ENCODE measurements at places on chromosomes 5 and 9.
A peak's percentile ranks its signal among the peaks of the same experiment; 100 is the strongest.

DNA sequence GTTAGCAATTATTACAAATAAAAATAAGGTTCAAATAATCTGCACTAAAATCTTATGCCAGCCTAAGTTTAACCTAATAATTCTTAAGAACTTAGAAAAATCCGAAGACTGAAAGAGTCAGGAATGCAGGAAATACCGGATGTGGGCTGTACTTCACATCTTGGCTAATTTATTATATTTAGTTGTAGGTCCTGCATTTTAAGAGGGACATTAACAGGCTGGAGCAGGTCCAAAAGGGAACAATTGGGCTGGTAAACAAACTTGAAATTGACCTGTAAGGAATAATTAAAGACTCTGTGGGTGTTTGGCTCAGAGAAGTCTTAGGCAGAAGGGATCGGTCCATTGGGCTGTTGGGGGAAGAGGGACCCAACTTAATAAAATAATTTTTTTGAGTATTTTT is 18.4 kb downstream of the GLRA1 start:
- DNase-seq: peak; percentile 12

DNA sequence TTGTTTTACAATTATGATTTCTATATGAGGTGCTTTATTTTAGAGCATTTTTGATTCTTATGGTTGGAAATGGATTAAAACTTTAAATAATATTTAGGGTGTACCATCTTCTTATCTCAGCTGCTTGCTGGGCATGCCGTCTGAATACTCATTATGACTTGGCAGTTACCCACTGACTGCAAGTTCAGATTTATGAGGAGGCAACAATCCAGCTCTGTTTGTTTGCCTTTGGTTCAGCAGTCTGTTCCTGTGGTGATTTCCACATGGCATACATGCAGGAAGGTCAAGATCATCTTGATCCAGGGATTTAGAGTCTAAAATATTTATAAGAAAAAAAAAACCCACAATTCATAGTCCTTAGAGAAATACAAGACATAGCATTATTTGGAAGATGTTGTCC is 1254.5 kb upstream of the NUDT12 start:
- no peak for DNase-seq

DNA sequence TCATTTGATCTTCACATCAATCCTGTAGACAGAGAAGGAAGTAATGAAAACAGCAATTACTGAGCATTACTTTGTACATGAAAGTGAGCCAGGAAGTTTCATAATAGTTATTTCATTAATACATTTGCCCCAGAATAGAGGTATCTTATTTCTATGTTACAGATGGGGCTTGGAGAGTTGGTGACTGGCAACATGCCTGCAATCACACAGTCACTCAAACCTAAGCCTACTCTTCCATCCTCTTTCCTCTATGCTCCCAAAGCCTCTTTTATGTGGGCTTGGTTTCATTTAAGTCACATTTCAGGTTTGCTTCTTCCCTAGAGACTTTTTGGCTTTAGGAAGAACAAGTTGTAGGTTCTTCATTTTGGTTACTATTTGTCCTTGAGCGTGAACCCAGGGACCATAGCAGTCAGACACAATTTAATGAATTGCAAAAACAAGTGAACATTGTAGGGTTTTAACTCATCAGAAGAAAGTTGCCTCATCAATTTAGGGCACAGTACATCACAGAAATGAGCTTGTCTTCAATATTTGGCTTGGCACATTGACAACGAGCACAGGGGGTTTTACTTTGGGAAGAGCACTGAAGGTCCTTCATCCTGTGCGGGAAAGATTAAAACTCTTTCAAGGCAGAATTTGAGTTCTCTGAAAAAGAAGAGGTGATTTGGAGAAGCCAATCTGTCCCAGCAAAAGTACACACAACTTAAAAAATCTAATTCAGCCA is 381.1 kb downstream of the TMEM38B start:
- no peak for DNase-seq

DNA sequence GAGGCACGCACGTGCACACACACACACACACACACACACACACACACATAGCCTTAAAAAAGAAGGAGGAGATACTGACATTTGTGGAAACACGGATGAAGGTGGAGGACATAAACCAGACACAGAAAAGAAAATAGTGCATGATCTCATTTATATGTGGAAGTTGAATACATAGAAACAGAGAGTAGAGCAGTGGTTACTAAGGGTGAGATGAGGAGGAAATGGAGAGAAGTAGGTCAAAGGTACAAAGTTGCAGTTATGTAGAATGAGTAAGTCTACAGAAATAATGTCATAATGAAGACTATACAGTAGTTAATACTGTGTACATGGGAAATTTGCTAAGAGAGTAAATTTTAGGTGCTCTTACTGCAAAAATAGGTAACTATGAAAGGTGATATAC is 412.2 kb upstream of the CDH9 start:
- no peak for DNase-seq

- DNase-seq: peak; percentile 18
These were observed 134.5 kb downstream of the GNAQ start for GRCh38 chr9:77896938-77897667.

DNA sequence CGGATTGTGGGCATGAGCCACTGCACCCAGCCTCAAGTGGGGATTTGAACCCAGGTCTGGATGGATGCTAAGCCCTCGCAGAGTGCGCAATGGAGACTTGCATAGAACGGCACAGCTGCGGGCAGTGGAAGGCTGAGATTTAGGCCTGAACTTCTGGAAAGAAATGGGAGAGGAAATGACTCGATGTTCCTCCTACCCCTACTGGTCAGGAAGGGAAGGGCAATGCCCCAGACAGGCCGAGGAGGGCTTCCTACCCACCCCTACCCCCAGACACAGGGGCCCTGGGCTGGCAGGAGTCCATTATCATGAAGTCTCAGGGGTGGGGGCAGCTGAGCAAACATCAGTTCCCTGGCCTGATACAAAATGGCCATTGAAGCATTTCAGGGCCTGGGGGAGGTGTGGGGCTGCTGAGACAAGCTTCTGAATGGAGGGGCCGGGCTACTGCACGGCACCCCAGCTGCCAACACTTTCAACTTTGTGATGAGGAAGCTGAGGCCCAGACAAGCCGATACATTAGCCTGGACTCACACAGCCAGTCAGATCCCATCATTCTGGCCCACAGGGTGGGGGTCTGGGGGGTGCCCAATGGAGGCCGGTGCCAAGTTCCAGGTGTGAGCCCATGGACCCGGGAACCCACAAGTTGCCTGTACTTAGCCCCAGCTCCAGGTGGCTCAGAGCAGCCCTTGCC is 13.5 kb upstream of the WDR38 start:
- peak; percentile 78 for DNase-seq

GRCh38 chr5:177427211-177427822 is 841 bp downstream of the GRK6 start:
- no peak for DNase-seq

- no peak for DNase-seq
These were observed 70.2 kb downstream of the SUSD1 start for GRCh38 chr9:112104901-112105300.

- DNase-seq: no peak
These were observed 16.7 kb downstream of the SLC28A3 start for GRCh38 chr9:84323858-84324257.

DNA sequence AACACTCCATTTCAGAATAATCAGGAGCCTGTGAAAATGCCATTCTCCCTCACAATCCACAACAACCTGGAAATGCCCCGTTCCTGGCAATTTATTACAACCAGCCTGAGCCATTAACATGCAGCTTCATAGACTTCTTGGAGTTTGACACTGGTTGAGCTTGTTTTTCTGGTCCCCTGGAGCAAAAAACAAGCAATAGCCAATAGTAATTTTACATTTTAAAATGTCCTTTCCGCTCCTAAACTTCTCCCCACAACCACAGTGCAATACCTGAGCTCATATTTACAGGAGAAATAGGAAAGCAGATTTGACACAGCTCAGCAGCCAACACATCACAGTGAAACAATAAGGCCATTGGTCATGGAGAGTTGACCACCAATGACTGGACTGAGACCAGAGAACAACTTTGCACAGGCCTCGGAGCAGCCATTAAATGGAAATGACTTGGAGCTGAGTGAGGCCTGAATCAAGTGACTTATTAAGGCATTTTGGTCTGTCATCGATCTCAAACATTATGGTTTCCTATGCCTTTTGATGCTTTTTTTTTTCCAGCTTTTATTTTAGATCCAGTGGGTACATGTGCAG is 73.0 kb downstream of the ENC1 start:
- DNase-seq: no peak
